ENCODE measurements at places on chromosomes 1 and 21. TPM values are rescaled to one million over a fixed set of nuclear protein-coding genes. Genes with fewer than 3 reads are reported as not detected.
A peak's percentile ranks its signal among the peaks of the same experiment; 100 is the strongest.

- H3K27ac ChIP-seq = no peak overlapping the region
- H3K27me3 ChIP-seq = no peaks in the 10 kb centered on the region
- H3K4me1 ChIP-seq = peaks cover 28% of the 10 kb centered on the region
- H3K36me3 ChIP-seq = no peaks in the 10 kb centered on the region
- no peak overlapping the region for H3K4me3 ChIP-seq
- DNase-seq = no peak
Measured at GRCh38 chr1:33056426-33056825, 19.7 kb upstream of the AK2 start.

- H3K36me3 ChIP-seq = no peaks in the 10 kb centered on the region
- no peak overlapping the region for H3K4me3 ChIP-seq
- H3K27ac ChIP-seq = no peak overlapping the region
- peaks cover 8% of the 10 kb centered on the region for H3K27me3 ChIP-seq
Measured at GRCh38 chr1:56806804-56807203, 12.4 kb downstream of the FYB2 start.

DNA sequence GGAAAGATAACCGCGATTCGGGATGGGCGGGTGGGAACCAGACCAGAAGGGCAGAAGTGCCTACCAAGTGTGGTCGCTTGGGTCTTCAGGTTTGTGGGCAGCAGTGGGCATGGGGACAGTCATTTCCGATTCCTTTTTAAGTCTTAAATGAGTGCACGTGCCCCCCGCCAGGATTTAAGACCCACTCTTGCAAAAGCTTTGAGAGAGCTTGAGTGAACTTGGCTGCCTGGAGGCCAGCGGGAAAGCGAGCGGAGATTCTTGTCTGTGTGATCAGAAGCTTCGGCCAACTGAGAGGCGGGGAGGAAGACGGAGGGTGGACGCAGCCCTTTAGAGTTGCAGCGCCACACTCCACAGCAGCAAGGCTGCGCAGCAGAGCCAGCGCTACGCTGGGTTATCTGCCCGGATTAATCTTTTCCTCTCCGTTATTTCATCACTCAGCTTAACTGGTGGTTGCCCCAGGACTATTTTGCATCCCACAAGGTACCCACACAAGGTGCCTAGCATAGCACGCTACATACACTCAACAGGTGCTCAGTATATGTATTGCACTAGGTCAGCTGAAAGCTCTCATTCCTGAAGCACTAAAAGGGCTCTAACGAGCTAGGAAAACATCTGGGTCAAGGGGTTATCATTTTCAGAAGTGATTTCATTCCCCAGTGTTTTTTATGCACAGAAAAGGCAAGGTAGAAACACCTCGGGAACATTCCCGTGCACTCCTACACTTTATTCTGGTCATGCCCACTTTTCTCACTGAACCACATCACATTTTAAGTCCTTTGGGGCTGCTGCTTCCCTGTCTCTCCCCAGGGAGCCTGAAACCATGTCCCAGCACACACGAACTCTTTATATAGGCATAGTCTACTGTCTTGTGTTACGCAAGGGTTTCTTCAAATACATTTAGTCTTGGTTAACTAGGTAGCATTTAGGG is 1.5 kb upstream of the BATF3 start:
- DNase-seq = no peak
- H3K4me1 ChIP-seq = peaks cover 8% of the 10 kb centered on the region
- H3K4me3 ChIP-seq = peak overlapping the region; percentile 76
- H3K27ac ChIP-seq = no peak overlapping the region
- peaks cover 3% of the 10 kb centered on the region for H3K36me3 ChIP-seq

GRCh38 chr1:180800945-180801344 is 111.8 kb upstream of the KIAA1614 start:
- DNase-seq = no peak
- H3K27me3 ChIP-seq = no peaks in the 10 kb centered on the region
- no peak overlapping the region for H3K4me3 ChIP-seq
- no peaks in the 10 kb centered on the region for H3K4me1 ChIP-seq
- H3K27ac ChIP-seq = no peak overlapping the region
- peaks cover 2% of the 10 kb centered on the region for H3K36me3 ChIP-seq

The CPT2 gene
- 12.3 TPM for total RNA-seq

The ADGRL2 gene
- 64.2 TPM for total RNA-seq

DNA sequence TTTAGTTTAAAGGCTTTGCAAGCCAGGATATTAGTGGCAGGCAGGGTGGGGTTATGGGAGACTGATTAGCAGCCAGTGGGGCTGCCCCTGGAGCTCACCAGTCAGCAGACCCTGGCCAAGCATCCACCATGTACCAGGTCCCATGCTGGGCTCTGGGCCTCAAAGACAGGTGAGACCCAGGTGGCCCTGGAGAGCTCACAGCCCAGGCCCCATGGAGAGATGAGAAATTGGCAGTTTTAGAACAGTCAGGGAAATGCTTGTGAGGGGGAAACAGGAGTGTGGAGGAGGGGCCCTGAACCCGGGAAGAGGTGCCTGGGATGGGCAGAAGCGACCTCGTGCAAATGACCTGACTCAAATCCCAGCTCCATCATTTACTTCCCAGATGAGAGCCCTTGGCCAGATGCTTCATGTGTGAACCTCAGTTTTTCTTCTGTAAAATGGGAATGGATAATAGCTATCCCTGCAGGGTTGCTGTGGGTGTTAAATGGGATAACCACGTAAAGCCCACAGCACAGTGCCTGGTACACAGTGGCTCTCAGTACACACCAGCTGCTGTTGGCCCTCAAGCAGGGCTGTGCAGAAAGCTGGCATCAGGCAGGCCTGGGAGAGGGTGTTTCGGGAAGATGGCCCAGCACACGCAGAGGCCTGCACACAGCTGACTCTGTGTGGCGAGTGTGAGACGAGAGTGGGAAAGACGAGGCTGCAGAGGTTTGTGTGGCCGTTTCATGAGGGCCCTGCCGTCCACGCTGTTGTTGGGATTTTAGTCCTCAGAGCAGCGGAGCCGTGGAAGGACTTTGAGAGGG is 518.5 kb downstream of the PTPRU start:
- H3K27ac ChIP-seq = no peak overlapping the region
- peaks cover 39% of the 10 kb centered on the region for H3K27me3 ChIP-seq
- H3K36me3 ChIP-seq = no peaks in the 10 kb centered on the region
- no peak overlapping the region for H3K4me3 ChIP-seq
- no peaks in the 10 kb centered on the region for H3K4me1 ChIP-seq

The TRPM2 gene
- total RNA-seq = not detected

The ENAH gene
- total RNA-seq = 434 TPM

The CR1 gene
- total RNA-seq = not detected

- H3K4me1 ChIP-seq = peaks cover 10% of the 10 kb centered on the region
- DNase-seq = no peak
- H3K27me3 ChIP-seq = no peaks in the 10 kb centered on the region
- H3K27ac ChIP-seq = no peak overlapping the region
- H3K36me3 ChIP-seq = peaks cover 9% of the 10 kb centered on the region
Measured at GRCh38 chr21:32566741-32567389, 18.5 kb downstream of the TCP10L start.

- no peaks in the 10 kb centered on the region for H3K4me1 ChIP-seq
- no peak overlapping the region for H3K27ac ChIP-seq
- DNase-seq = no peak
Measured at GRCh38 chr1:164977561-164977960, 379.0 kb downstream of the LMX1A start.

The EPHA8 gene
- total RNA-seq = 0.46 TPM

- H3K4me1 ChIP-seq = peaks cover 25% of the 10 kb centered on the region
- no peak overlapping the region for H3K27ac ChIP-seq
- H3K27me3 ChIP-seq = no peaks in the 10 kb centered on the region
- peaks cover 5% of the 10 kb centered on the region for H3K36me3 ChIP-seq
Measured at GRCh38 chr21:37064841-37065240, 8.0 kb downstream of the PIGP start.

DNA sequence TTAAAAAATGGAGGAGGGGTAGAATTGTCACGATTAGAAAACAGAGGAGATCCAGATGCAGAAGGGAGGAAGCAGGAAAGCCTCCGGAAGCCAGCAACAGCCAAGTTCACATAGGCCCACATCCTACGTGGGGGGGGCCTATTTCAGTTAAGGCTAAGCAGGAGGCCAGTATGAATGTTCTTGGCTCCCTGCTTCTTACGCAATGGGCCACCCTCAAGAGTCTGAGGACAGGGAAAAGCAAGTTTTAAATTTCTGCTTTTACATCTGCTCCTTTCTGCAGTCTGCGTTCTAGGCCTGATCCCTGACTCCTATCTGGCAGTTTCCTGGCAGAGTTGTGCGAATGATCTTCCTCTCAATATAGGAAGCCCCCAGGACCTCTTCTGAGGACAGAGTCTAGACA is 30.6 kb downstream of the RABIF start:
- DNase-seq = no peak
- no peaks in the 10 kb centered on the region for H3K36me3 ChIP-seq
- H3K4me1 ChIP-seq = peaks cover 13% of the 10 kb centered on the region
- H3K27ac ChIP-seq = no peak overlapping the region
- H3K4me3 ChIP-seq = no peak overlapping the region

DNA sequence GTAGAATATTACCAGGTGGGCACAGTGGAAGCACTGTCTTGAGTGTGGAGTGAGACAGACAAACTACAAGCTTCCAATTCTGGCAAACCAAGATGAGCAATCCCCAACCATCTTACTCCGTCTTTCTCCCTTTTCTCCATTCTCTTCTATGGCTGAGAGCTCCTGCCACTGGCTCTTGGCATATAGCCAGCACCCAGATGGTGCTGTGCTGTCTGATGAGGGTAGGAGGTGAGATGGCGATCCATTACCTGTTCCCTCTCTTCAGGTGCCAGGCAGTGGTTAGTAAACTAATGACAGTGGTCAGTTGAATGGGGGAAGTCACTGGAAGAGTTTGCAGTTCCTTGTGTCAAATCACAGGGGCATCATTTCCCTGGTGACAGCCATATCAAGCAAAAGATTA is 108.4 kb downstream of the FNBP1L start:
- peaks cover 41% of the 10 kb centered on the region for H3K4me1 ChIP-seq
- DNase-seq = no peak
- H3K27ac ChIP-seq = no peak overlapping the region
- H3K36me3 ChIP-seq = peaks cover 21% of the 10 kb centered on the region

DNA sequence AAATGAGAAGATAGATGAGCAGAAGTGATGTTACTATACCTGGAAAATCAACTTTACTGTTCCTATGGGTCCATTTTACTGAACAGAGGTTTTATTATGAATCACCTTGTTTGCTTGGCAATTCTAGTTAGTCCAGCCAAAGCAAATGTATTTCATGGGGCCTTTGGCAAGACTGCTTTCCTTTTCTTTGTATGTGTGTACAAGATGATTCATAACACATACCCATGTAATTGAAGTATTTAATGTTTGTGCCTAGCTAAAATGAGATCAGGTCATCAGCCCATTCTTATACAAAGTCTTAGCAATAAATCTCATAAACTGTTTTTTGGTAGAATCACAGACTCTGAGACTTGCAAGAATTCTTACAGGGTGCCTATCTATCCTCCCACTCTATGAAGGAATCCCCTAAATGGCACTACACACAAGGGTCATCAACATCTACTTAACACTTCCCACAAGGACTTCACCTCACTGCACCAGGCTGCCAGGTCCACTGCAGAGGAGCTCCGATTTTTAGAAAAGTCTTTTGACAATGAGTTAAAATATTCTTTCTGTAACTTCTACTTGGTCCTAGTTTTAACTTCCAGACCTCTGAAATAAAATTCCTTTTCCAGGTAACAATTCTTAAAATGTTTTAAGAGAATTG is 58.5 kb downstream of the LPAR3 start:
- H3K4me3 ChIP-seq = no peak overlapping the region
- no peaks in the 10 kb centered on the region for H3K36me3 ChIP-seq
- H3K4me1 ChIP-seq = peaks cover 3% of the 10 kb centered on the region
- no peak overlapping the region for H3K27ac ChIP-seq

GRCh38 chr1:40599926-40600325 is 65.6 kb downstream of the RIMS3 start:
- H3K27ac ChIP-seq = no peak overlapping the region
- peaks cover 14% of the 10 kb centered on the region for H3K27me3 ChIP-seq
- H3K36me3 ChIP-seq = no peaks in the 10 kb centered on the region
- H3K4me3 ChIP-seq = no peak overlapping the region
- DNase-seq = no peak
- H3K4me1 ChIP-seq = no peaks in the 10 kb centered on the region

GRCh38 chr21:27476696-27477095 is 509.8 kb upstream of the ADAMTS5 start:
- H3K4me1 ChIP-seq = peaks cover 5% of the 10 kb centered on the region
- no peak for DNase-seq
- H3K36me3 ChIP-seq = peaks cover 1% of the 10 kb centered on the region

DNA sequence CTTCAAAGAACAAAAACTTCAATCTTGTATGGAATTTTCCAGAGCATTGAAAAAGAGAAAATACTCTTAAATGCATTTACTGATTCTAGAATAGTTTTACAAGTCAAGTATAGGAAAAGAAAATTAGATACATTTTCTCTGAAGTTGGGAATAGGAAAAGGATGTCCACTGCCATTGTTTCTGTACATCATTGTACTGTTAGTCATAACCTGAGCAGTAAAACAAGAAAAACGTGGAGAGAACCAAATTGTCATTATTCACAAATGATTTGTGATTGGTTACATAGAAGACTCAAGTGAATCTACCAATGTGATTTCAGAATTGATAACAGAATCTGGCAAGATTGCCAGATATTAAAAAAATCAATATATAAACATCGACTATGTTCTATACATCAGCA is 27.4 kb downstream of the PRKACB start:
- H3K27me3 ChIP-seq = no peaks in the 10 kb centered on the region
- H3K4me1 ChIP-seq = peaks cover 20% of the 10 kb centered on the region
- no peaks in the 10 kb centered on the region for H3K36me3 ChIP-seq
- no peak overlapping the region for H3K27ac ChIP-seq

DNA sequence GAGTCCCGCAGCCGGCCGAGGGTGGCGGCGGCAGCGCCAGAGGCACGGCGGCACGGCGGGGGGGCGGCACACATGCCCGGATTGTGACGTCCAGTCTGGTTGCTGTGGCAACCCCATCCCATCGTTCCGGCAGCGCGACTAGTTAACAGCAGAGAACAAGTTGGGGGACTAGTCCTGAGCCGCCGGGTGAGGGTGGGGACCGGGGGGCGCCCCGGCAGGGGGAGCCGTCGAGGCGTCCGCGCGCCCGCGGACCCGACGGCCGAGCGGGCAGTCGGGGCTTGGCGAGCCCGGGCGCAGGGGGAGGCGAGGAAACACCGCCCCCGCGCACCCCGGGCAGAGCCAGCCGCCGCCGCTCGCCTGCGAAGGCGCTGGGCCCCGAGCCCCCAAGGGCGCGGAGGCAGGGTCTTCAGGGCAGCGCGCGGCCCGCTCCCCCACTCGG is at the start of gene CHD5:
Gene CHD5, minus strand, starts transcription at position 54 of the 439 bp plus-strand sequence. CDS start 298 bp downstream, outside the sequence.
- H3K36me3 ChIP-seq = peaks cover 3% of the 10 kb centered on the region
- no peak for DNase-seq
- no peak within 1 kb of the TSS for H3K27ac ChIP-seq
- peak within 1 kb of the TSS; percentile 19 for H3K4me3 ChIP-seq

DNA sequence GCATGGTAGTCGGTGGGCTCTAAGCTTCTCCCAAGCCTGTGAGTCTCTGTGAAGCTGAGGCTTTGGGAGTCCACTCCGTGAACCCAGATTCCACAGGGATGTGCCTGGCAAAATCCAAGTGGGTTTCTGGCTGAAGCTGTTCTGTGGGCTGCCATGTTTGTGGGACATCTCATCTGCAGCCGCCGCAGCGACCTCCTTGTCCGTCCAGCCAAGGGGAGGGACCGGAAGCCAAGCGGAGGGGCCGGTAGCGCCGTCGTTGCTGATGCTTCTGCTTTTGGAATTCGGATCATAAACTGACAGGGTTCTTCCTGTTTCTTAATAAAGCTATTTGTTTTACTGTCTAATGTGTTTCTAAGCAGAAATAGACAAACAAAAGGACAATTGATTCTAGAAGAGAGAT is 13.3 kb downstream of the KIF26B start:
- peaks cover 17% of the 10 kb centered on the region for H3K4me1 ChIP-seq
- H3K36me3 ChIP-seq = peaks cover 29% of the 10 kb centered on the region
- H3K27ac ChIP-seq = no peak overlapping the region
- no peak overlapping the region for H3K4me3 ChIP-seq
- H3K27me3 ChIP-seq = no peaks in the 10 kb centered on the region
- DNase-seq = peak; percentile 41
